IMR-90 (cell line): ENCODE measurements at places on chromosomes 13 and 19. TPM values are rescaled to one million over a fixed set of nuclear protein-coding genes. Genes with fewer than 3 reads are reported as not detected.

GRCh38 chr19:19051478-19052213, 12.1 kb upstream of the SLC25A42 start:
- H3K4me3 ChIP-seq: no peak overlapping the region
- H3K27ac ChIP-seq: no peak overlapping the region
- DNase-seq: no peak
- H3K36me3 ChIP-seq: peaks cover 52% of the 10 kb centered on the region
- H3K4me1 ChIP-seq: no peaks in the 10 kb centered on the region
- H3K27me3 ChIP-seq: no peaks in the 10 kb centered on the region

DNA sequence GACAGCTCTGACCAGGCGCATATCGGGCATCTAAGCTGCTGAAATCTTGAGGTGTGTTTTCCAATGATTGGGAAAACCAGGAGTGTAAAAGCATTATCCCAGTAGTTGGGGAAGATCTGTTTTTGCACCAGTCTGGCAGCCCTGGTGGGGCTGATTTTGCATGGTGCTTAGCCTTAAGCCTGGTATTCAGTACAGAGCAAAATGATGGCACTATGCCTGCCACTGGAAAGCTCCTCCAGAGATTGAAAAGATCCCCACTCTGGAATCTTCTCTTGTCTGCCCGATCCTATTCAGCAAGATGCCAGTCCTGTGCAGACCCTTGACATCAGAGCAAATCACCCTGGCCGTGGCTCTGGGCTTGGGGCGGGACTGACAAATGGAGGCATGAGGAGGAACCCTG, 44.7 kb upstream of the SIAH3 start:
- no peaks in the 10 kb centered on the region for H3K36me3 ChIP-seq
- H3K27me3 ChIP-seq: peaks cover 5% of the 10 kb centered on the region
- no peaks in the 10 kb centered on the region for H3K4me1 ChIP-seq
- no peak for DNase-seq
- no peak overlapping the region for H3K27ac ChIP-seq

- H3K36me3 ChIP-seq: no peaks in the 10 kb centered on the region
- H3K4me3 ChIP-seq: no peak overlapping the region
- H3K27me3 ChIP-seq: peaks cover 7% of the 10 kb centered on the region; the same call in 1 of the 2 replicates
- no peak overlapping the region for H3K27ac ChIP-seq
Observed at GRCh38 chr13:31699650-31700049, 39.7 kb upstream of the RXFP2 start.

THSD8 gene
- not detected in 2 replicates for total RNA-seq
